ENCODE measurements at places on chromosomes 16 and 17. TPM values are rescaled to one million over a fixed set of nuclear protein-coding genes. Genes with fewer than 3 reads are reported as not detected.

Gene SOCS1
- total RNA-seq: 3.9 TPM

Gene TMED6
- not detected for total RNA-seq

Gene MT4
- total RNA-seq: not detected

Gene MT3
- total RNA-seq: 12.1 TPM

Gene FBXL16
- 0.78 TPM for total RNA-seq

Gene HOXB3
- total RNA-seq: 13.0 TPM

Gene PDILT
- not detected for total RNA-seq

Gene RNF135
- total RNA-seq: 33.0 TPM

Gene ATP1B2
- total RNA-seq: 29.4 TPM

Gene MT1A
- 107 TPM for total RNA-seq

Gene SLC5A10
- total RNA-seq: not detected
